ENCODE measurements at places on chromosomes 4 and X.
A peak's percentile ranks its signal among the peaks of the same experiment; 100 is the strongest.

DNA sequence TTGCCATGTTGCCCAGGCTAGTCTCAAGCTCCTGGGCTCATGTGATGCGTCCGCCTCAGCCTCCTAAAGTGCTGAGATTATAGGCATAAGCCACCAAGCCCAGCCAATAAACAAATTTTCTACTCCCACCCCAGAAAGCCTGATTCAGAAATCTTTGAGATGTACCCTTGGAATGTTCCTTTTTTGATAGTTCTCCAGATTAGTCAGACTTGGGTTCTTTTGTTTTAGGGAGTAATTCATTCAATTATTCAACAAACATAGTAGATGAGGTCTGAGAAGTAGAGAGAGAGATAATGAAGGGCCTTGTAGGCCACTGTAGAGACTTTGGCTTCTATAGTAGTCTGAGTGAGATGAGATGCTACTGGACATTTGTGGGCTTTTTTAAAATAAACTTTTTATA lies 27.8 kb downstream of the RP2 start:
- peak; percentile 17 for DNase-seq

DNA sequence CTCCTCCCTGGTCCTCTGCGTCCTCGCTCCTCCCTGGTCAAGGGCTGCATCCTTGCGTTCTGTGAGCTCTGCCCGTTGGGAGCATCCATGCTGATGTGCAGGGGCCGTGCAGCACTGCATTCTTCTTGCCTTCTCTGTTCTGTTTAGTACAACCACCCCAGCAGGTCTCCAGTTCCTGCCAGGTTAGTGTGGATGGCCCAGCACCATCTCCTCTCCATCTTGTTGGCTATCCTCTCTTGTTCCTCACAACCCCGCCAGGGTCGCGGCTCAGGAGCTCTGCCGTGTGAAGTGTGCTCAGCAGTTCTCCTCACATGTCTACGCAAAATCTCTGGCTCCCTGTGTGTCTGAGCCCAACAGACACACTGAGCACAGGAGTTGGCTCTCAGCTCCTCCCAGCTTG lies 10.4 kb upstream of the MAEA start:
- no peak for DNase-seq

DNA sequence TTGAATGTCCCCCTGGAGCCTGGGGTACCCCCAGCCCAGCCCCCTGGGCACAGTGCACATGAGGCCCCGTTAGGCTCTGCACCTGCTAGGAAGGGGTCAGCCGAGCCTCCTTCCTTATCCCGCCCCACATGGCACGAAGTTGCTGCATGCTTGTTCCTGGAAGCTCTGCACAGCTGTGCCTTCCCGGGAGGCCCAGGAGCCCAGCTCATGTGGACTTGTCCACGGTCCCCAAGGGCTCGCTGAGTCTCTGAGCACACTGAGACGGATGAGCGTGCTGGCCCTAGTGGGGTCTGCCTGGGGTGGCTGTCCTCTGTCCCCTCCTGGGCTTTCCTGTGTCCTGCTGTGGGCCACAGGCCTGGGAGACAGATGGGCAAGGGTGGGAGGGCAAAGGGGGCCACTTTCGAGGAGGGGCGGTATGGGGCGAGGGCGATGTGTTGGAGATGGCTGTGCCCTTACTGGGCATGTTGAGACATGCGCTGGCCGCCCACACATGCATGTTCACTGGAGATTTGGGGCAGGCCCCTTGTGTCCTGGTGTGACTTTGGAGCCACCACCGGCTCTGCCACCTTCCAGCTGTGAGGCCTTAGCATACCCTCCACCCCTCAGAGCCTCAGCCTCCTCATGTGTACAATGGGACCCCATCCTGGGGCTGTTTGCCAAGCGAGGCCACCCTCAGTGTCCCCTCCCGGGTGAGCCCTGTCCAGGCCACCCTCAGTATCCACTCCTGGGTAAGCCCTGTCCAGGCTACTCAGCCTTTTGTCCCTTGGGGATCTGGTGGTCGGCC lies 237.6 kb downstream of the AFAP1 start:
- DNase-seq, result no peak

DNA sequence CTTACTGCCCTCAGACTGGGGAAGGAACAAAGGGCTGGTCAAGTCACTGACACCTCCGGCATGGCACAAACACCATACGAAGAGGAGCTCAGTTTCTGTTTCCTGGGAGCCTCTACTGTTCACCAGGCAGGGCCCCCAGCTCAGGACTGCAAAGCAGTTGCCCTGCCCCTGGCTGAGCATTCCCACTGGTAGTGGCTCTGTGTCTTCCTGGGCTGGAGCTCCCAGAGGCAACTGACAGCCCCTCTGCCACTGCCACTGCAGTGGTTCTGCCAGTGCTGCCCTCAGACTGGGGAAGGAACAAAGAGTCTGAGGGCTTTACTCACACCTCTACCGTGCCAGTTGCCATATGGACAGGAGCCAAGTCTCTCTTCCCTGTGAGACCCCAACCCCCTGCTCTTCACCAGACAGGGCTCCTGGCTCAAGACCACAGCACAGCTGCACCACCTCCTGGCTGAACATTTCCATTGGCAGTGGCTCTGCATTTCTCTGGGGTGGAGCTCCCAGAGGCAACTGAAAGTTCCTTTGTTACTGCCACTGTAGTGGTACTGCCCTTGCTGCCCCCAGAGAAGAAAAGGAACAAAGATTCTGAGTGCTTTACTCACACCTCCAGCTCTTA lies 67.9 kb downstream of the SMARCA5 start:
- DNase-seq, result no peak

- DNase-seq, result no peak
Measured at GRCh38 chr4:14078326-14078725, 450.8 kb upstream of the BOD1L1 start.

DNA sequence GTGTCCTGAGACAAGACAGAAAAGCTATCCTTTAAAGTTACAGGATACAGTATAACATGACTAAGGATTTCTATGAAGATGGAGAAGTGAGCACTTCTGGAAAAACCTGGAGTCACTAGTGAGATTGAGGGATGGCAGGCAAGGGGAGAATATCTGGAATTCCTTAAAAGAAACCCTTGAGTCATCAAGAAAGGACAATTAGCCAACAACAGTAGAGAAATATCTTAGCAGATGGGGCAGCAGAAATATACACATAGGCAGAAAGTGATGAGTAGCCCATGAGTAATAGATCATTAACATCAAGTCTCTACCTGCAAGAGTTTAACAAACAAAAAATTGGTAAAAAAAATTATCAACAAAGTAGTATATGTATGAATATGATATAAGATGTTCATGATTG lies 858.8 kb upstream of the FRG1 start:
- DNase-seq, result no peak

- DNase-seq, result peak; percentile 0
Measured at GRCh38 chrX:37802028-37802427, 22.2 kb downstream of the CYBB start.

- DNase-seq, result no peak
Measured at GRCh38 chr4:1542516-1543320, 136.5 kb upstream of the NKX1-1 start.

DNA sequence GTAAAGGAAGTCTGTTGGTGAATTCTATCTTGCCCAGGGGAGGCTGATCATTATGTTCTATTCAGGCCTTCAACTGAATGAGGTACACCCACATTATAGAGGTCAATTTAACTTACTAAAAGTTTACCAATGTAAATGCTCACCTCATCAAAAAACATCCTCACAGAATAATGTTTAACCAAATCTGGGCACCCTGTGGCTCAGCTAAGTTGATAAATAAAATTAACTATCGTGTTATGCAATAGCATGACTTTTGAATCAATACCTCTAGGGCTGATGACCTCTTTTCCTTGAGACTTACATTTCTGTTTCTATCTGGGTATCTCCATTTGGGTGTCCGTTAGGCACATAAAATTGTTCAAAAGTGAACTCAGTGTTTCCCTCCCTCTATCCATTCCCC lies 203.1 kb downstream of the TEX13C start:
- DNase-seq, result no peak

- no peak for DNase-seq
Measured at GRCh38 chrX:43269201-43269600, 386.9 kb upstream of the MAOA start.

DNA sequence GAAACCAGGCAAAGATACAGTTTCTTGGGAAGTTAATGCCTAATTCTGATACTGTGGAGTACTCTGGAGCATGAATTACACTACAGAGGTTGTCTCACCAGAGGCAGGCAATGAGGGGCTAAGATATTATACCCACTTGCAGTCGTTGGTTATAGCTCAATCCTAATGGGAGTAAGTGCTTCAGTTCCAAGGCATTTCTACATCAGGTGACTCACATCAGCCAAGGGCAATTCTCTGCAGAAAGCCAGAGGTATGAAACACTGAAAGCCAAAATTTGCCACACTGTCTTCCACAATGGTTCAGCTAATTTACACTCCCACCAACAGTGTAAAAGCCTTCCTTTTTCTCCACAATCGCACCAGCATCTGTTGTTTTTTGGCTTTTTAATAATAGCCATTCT lies 174.0 kb upstream of the IL15 start:
- DNase-seq, result peak; percentile 18
